ENCODE measurements at places on chromosomes 6 and 20.

GRCh38 chr6:14910692-14911547 lies 334.9 kb upstream of the JARID2 start:
- peak; percentile 59 for DNase-seq

GRCh38 chr6:112827793-112828192 lies 480.7 kb downstream of the RFPL4B start:
- DNase-seq = no peak

DNA sequence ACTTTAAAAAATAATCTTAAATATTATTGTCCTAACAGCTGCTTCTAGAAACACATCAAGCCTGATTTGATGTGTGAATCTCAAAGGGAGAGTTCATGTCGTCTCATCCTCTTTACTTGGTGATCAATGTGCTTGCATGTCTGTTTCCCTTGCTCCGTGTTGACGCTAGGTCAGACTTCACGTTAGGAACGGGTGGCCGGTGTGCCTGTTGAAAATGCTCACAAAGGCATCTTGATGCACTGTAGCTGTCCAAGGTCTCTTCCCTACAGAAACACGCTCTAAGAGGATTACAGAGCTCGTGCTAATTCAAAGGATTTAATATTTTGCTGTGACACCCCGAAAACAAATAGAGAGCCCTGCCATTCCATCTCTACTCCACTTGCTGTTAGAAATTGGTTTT lies 84.6 kb downstream of the ID4 start:
- no peak for DNase-seq

DNA sequence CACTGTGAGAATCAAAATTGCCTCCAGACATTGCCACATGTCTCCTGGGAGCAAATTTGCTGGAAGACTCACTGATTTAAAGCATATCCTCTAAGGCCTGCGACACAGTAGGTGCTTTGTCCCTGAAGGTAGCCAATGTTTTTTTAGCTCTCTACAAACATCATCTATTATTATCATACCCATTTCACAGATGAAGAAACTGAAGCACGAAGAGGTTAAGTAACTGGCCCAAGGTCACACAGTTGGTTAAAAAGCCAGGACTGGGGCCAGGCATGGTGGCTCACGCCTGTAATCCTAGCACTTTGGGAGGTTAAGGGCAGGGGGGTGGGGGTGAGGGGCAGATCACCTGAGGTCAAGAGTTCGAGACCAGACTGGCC lies 12.4 kb downstream of the SLC13A3 start:
- DNase-seq = peak; percentile 9

- no peak for DNase-seq
Observed at GRCh38 chr20:13684566-13685222, 46.0 kb upstream of the TASP1 start.

Measured in activated CD8-positive, alpha-beta memory T cell treated with anti-CD3 and anti-CD28 coated beads for 24 hours (primary cell).